ENCODE measurements at places on chromosomes 3 and 15.
A peak's percentile ranks its signal among the peaks of the same experiment; 100 is the strongest.

- DNase-seq = peak; percentile 33
These were observed 16.5 kb downstream of the SLC12A1 start for GRCh38 chr15:48222627-48223026.

DNA sequence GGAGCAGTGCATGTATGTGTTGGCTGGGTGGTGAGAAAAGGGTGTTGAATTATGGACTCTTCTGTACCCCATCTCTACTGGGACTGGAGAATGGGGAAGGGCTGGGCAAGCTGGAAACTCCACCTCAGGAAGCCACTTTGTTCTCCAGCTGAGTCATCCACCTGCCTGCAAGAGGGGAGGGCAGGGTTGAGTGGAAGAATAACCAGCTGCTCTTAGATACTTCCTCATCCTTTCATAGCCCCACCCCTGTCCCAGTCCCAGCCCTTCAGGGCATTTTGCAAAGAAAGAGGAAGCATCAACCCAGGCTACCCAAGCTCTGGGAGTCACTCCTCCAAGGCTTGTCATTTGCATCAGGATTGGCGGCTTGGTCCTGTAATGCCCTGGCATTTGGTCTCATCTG lies 33.1 kb downstream of the RAB11A start:
- no peak for DNase-seq

DNA sequence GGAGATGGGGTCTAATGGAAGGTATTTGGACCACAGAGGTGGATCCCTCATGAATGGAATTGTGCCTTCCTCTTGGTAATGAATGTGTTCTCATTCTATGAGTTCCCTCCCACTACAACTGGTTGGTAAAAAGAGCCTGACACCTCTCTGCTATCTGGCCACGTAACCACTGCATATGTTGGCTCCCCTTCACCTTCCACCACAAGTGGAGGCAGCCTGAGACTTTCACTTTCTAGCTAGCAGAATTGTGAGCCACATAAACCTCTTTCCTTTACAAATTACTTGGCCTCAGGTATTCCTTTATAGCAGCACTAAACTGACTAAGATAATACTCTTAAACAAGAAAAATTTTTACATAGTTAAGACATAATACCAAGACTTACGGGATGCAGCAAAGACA lies 155.3 kb downstream of the NR1I2 start:
- DNase-seq = no peak

DNA sequence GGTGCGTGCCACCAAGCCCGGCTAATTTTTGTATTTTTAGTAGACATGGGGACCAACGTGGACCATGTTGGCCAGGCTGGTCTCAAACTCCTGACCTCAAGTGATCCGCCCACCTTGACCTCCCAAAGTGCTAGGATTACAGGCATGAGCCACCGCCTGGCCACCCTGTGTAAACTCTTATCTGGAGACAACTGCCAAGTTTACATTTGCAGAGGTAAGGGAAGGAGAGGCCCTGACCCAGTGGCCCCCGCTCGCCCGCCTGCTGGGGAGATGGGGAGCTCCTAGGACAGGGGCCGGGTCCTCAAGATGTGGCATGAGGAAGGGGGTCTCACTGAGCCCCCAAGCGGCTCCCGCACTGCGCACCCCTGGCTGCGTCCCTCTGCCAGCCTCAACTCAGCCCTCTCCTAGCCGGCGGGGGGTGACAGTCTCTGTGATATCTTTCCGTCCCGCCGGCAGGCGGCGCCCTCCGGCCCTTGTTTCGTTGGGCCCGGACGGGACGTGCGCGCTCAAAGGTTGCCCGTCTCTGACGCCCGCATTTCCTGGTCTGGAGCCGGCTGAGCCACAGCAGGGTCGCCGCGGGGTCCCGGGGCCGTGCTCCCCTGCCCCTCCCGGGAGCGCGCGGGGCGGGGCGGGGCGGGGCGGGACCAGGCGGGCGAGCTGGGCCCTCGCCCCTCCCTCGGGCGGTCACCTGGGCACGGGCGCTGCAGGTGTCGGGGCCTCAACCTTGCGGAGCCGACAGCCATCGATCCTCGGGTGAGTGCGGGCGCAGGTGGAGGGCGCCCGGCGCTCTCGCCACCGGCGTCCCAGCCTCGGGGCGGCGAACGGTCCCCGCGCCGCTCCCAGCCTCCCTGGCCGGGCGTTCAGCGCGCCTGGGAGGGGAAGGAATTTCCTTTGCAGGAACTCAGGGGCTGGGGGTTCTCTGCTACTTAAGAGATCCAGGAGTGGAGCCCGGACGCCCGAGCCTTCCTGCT lies at the start of gene GPR160:
GPR160 (plus strand) TSS at position 533 of the 971 bp plus-strand sequence. CDS start 45,978 bp downstream, outside the sequence.
- DNase-seq = peak; percentile 68

DNA sequence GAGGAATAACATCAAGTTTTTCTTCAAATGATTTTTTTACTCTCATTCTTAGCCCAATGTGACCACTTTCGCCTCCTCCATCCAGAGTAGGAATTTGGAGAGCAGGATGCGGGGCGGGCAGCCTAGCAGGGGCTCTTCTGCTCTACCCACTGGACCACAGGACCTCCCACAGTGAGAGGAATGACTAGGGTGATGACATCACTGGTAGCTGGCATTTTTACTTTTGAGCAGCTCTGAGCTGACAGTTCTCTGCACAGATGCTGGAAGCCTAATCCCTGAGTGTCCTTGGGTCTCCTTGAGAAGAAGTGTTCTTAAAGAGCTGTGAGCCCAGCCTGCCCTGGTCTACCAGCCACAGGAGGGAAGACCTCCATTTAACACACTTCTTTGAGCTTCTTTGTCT lies 1.4 kb upstream of the HCN4 start:
- DNase-seq = no peak

- DNase-seq = no peak
These were observed 25.8 kb upstream of the PRTG start for GRCh38 chr15:55768670-55769185.

GRCh38 chr3:131960324-131960723 lies 74.5 kb downstream of the CPNE4 start:
- no peak for DNase-seq

DNA sequence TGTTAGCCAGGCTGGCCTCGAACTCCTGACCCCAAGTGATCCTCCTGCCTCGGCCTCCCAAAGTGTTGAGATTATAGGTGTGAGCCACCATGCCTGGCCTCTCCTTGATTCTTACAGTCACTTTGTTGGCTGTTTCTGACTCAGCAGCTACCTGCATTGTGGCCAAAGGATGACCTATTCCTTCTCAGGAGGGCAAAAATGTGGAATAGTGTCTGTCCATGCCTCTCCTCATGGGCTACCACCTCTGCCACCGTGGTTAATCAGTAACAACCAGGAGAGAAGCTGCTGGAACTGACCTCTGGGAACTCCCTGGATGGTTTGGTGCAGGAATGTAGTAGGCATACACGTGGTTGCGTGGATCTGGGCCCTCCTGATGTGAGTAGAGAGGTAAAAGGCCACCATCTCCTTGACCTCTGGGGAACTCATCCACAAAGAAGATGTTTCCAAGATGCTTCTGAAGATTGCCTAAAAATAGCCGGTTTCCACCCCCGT lies 63.3 kb downstream of the FLNB start:
- DNase-seq = no peak

- no peak for DNase-seq
These were observed 15.6 kb upstream of the FBXW12 start for GRCh38 chr3:48356419-48356818.

DNA sequence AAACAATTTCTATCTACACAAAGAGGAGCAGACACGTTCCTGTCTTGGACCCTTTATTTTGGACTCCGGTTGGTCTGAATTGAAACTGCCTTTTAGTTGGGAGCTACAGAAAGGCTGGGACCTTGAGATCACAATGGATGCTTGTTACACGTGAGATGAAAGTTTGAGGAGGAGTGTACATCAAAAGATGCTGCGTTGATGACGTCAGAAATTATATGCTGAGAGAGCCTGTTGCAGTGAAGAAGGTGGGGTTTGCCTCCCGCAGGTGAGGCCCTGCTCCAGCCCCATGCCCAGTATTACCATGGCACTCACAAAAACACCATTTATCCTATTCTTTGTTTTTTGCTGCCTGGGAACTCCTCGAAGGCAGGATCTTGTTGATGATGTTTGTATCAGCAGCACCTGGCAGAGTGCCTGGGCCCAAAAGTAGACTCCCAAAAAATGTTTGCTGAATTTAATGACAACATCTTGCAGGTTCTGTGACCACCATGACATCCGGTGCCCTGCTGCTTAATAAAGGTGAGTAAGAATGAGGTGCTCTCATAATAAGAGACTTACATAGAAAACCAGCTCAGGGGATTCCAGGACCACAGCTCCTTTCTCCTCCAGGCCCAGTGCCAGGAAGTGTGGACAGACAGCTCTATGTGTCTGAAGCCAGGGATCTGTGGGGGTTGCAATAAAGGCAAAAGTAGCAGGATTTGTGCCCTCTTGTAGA lies 136.1 kb upstream of the UBE2E1 start:
- DNase-seq = no peak

GRCh38 chr3:38725726-38726419 lies 76.4 kb upstream of the SCN5A start:
- DNase-seq = no peak

DNA sequence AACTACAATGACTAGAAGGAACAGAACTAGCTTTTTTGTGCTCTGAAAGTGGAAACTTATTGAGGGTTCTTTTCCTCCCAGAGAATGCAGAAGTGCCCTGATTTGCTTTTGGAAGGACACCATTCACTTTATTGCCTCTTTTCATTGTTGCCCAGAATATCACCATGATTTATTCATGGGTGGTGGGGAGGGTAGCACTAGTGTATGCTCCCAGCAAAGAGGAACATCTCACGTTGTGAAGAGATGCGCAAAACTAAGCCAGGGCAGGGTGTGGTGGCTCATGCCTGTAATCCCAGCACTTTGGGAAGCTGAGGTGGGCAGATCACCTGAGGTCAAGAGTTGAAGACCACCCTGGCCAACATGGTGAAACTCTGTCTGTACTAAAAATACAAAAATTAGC lies 31.4 kb downstream of the FLNB start:
- no peak for DNase-seq

GRCh38 chr3:141422961-141423582 lies 54.8 kb downstream of the ZBTB38 start:
- no peak for DNase-seq
